ENCODE measurements at places on chromosomes 2 and 18.

DNA sequence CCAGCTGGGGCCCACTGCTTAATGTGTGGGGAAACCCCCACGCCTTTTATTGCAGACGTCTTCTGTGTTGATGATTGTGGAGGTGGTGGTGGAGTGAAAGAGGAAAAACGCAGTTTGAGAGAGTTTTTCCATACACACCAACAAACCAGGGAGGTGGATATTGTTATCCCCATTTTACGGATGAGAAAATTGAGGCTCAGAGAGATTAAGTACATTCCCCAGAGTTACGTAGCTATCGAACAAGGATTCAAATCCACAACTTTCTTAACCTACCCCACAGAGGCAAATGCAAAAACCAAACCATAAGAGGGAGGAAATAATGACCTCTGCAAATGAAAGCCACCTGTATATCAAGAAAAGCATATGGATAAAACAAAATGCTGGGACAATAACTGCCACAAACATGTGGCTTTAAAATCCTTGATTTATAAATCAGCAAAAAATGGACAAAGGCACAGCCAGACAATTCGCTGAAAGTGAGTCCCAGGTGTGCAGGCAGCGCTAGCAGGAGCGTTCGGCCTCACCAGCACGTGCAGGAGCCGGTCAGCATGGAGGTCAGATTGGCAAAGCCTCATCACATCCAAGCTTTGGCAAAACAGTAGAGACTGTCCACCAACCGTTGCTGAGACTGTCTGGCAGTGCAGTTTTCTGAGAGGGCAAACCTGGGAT, 12.6 kb upstream of the RAB17 start:
- no peak for ATAC-seq

GRCh38 chr2:125756431-125756830, 899.5 kb upstream of the GYPC start:
- no peak for ATAC-seq

DNA sequence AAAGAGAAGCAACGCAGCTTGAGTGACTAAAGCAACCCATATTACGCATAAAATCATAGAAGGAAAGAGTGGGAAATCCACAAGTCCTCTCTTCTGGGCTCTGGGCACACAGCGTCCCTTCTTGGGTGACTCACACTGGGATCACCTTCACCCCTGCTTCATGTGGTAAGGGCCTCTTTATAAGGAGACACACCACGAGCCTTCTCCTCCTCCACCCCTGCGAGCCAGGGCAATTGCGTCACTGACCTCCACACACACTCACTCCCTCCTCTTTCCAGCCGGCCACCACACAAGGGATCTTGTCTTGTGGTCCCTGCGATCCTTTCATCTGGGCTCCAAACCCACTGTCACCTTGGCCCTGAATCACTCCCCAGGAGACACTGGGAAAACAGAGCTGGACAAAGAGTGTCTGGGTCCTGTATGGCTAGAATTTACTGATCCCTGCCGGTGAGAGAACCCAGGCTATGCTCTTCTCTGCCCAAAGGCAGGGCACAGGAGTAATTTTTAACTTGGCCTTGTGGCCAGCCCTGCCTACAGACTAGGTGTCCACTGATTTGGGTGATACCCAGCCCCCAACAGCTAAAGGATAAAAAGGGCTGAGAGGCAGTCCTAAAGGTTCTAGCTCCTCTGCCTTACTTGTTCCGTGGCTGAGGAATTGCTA, 35.3 kb downstream of the NHEJ1 start:
- peak; percentile 43 for ATAC-seq

- ATAC-seq, result no peak
These were observed 76.5 kb downstream of the EDAR start for GRCh38 chr2:108912629-108912902.

DNA sequence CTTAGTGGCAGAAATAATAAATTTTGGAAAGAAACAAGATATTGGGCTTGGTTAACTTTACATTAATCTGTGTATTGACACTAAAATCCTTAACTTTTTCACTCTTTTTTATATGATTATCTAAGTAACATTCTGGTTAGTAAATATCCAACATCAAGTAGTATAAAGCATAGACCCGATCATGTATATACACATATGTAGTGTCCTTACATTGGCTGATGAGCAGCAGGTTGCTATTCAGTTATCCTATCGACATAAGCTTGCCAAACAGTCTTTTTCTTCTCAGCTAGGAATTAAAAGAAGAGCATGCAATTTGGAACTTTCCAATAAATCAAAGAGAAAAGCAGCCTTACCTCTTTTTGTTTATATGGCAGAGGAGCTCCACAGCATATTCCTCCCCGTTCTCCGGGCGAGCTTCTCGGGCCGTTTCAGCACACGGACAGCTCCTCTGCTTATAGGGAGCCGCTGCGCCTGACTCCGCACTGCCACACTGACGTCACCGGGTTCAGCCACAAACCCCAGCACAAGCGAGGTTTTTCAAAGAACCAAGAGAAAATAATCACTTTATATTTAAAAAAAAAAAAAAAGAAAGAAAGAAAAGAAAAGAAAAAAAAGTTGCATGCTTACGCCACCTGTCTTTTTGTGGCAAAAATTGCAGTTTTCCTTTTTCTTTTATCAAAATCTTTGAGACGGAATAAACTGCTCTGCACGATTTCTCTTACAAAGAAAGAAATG, at the start of gene SCG2:
Gene SCG2 (minus strand): TSS at position 430 of the 735 bp plus-strand sequence. CDS start 3,079 bp downstream, outside the sequence.
- peak; percentile 100 for ATAC-seq

DNA sequence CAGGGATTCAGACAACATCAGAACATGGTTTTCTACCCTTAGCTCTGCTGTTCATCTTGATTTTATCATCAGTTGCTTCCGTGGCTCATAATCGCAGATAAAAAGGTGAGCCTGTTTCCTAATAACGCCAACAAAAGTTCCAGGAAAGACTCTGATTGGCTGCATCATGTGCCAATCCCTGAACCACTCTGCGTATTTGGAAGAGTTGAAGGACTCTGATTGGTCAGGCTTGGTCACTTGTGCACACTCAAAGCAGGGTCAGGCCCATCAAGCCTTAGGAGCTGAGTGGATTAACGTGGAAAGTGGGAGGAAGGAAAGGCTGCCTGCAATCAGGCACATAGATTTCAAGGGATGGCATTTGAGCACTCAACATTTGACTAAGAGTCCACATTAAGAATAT, 11.4 kb downstream of the TXNDC2 start:
- no peak for ATAC-seq

DNA sequence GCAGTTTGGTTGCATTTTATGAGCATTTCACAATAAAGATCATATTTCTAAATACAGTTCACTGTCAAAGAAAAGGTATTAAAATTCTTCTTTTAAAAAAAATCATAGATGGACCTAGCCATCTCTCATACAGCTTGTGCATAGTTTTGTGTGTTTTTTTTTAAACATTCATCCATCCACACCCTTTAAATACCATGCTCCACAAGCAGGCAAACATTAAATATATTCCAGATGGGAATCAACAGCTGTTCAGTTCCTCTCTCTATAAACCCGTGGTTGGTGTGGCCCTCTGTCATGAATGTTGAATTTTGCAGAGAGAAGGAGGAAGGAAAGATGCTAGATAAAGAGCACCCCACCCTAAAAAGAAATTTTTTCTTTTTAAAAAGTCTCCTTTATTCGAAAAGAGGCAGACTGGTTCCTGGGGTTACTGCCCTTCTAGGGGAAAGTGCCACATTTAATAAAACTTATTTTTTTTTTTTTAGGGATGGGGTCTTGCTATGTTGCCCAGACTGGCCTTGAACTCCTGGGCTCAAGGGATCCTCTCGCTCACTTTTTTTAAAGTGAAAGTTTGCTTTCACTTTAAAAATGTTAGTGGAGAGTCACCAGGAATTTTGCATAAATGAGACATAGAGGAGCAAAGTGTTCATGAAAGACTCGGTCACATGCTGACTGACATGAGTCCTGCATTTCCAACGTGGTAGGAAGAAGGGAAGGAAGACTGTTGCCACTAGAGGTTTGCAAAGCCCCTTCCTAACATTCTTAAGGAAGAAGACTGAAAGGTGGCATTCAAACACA, 73.9 kb upstream of the LMAN1 start:
- peak; percentile 97 for ATAC-seq

DNA sequence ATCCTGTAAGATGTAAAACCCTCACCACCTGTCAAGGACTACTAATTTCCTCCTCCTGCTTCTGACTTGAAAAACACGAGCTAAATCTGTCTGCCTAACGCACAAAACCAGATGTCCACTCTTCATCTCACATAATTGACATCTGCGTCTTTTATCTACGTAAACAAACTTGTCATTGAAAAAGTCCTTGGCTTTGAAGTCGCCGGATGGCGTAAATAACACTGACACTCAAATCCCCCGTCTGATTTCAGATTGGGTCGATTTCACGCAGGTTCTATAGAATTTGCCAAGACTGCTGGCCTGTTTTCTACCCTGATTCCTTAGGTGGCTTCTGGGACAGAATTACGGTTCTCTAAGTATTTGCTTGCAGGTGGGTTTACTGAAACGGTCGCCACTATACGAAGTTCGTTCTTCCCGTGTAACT, 539 bp upstream of the MOB4 start:
- ATAC-seq, result peak; percentile 1

- ATAC-seq, result no peak
These were observed 2.5 kb downstream of the PAX3 start for GRCh38 chr2:222296311-222296741.

DNA sequence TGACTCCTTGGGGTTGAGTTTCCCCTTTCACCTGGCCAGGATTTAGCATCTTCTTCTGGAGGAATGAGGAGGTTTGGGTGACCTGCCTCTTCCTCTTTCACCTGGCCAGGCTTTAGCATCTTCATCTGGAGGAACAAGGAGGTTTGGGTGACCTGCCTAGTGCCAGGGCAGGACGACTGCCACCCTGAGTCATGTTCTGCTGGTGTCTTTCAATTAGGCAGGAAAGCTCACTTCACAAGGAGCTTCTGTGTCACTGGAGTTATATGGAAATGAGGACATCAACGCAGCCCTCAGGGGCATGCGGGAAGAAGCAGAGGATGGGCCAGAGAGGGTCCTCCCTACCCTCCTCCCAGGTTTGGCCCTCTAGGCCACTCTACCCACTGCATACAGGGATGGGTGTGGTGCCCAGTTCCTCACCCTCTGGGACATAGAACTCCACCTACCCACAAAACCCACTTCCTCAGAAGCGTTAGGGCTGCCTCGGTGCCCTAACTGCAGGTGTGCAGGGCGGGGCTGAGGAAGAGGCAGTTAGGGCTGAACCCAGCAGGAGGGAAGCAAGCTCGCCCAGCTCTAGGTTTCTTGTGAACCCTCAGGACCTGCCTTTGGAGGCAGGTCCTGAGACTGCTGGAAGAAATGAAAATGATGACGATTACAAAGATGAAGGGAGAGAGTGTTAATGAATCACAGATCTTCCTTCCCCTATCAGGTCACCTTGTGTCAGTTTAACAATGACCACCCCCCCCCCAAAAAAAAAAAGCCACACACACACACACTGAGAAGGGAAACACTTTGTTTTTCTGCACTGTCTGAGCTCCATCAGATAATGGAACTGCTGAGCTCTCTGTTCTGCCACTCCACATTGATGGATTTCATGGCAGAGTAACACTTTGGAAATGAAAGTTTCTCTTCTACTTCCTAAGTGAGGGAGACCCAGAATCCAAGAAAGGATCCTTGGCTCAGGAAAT, 71.0 kb downstream of the ARL4C start:
- ATAC-seq, result no peak

DNA sequence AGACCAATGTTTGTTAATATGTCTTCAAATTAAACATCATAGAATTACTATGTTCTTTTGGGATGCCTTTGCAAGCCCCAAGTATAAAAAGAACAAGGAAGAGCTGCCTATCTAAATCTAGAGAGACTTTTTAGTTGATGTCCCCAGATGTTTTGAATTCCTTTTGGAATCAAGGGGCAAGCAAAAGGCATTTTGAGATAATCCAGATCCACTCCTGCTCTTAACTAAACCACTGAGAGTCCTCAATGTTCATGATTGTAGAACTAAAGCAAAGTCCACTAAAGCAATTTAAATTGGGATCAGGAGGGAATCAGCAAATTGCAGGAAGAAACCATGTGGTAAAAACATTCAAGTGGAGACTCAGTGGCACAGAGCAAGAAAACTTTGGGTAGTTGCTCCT, 558.5 kb upstream of the VRK2 start:
- ATAC-seq, result no peak

DNA sequence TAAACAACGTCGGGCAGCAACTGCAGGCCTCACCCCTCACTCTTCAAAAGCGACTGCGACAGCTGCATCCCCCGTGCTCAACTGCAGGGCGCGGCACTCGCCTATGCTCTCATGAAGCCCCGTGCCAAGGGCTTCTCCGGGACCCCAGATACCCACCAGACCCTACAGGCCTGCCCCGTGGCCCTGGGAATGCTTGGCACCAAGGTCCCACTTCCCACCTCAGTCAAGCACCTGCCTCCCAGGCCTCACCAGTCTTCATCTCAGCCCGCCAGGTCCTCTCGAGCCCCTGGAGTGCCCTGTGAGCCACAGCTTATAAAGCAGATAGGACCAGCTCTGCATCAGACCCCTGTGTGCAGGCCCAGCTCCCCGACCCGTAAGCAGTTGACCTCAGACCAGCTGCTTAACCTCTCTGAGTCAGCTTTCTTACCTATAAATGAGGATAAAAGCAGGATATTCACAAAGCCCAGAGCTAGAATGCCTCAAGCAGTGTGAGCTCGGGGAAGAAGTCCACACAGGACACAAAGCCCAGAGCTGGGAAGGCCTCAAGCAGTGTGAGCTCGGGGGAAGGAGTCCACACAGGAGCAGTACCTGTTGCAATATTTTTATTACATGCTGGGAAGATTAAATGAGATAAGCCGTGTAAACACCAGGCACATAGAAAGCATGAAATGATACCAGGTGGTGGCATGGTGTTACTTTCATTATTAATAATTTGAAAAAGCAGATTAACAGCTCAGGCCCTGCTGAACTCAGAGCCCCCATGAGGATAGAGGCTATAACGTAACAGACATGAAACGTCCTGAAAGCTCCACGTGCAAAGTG, 96.9 kb downstream of the HDAC4 start:
- ATAC-seq, result no peak

DNA sequence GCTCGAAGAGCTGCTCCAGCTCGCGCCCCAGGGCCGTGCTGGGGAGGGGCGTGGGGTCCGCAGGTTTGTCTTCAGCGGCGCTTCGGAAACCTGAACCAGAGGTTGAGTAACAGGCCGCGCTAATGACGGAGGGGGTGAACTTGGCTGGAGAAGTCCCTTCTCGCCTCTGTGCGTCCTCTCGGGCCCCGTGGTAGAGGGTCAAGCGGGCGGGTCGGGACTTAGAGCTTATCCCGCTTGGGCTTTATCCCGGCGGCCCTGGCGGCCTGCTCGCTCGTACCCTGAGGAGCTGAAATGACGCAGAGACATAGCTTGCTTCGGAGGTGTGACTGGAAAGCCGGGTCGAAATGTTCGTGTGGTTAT, 479 bp downstream of the RNMT start:
- ATAC-seq, result peak; percentile 40

DNA sequence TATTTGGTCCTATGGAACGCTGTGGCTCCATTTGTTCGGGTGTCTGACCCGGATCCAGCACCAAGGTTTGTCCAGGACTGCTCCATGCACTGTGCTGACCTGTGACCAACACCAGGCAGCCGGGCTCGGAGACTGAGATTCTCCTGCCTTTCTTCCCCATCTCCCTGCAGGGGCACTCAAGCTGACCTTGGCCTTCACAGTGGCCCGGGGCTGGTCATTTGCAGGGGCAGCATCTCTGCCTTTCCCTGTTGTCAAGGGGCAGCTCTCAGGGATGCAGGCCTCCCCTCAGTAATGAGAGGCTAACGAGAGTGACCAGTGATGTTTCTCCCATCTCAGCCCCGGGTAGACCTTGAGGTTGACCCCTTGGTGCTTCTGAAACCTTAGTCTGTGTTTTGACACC, 27.5 kb downstream of the MOCOS start:
- no peak for ATAC-seq

GRCh38 chr2:26687801-26688200, 4.7 kb upstream of the KCNK3 start:
- ATAC-seq, result no peak

Data from motor neuron (in vitro differentiated cells).